ENCODE measurements at places on chromosomes 5 and 9.

- peak; percentile 69 for DNase-seq
Measured at GRCh38 chr9:98887918-98888510, 55.7 kb upstream of the COL15A1 start.

- peak; percentile 96 for DNase-seq
Measured at GRCh38 chr5:65032250-65032649, 263.5 kb downstream of the CWC27 start.

DNA sequence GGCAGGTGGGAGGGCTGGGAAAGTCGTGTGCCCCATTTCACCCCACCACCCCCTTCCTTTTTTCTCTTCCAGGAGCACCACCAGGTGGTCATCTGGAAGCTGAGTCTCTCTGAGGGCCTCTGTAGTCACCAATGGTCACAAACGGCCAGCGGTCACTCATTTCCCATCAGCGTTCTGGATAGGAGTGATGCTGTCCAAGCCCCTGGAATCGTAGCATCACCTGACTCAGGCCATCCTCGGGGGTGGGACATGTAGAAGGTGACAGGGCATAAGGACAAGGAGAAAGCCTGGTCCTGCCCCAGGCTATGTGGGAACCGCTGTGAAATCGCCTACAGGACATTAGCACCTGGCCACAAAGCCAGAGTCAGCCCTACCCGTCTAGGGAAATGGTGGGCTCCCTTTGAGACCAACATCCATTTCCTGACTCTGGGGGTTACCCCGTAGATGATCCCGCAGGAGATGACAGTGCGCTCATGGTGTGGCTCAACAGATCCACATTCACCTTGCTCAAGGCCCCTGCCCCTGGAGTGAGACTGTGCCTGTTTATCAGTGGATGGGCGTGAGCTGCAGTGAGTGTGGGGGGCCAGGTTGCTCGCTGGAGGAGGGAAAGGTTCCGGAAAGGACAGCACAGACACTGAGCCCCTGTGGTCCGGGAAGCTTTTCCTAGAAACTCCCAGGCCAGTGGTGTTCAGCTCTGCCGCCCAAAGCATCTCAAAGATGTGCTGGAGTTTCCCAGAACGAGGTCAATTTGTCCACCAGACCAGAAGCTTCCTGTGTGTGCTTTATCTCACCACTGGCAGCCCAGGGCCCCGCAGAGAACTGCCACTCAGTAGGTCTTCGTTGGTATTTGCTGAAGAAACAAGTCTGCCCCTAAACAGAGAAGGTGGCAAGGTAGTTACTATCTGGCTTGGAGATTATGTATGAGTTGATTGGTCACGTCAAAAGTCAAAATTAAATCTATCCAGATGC lies 61.1 kb upstream of the UNC5A start:
- DNase-seq = no peak

- DNase-seq = no peak
Measured at GRCh38 chr9:119137479-119137878, 231.8 kb downstream of the BRINP1 start.

- DNase-seq = no peak
Measured at GRCh38 chr5:161094411-161094810, 242.4 kb upstream of the ATP10B start.

DNA sequence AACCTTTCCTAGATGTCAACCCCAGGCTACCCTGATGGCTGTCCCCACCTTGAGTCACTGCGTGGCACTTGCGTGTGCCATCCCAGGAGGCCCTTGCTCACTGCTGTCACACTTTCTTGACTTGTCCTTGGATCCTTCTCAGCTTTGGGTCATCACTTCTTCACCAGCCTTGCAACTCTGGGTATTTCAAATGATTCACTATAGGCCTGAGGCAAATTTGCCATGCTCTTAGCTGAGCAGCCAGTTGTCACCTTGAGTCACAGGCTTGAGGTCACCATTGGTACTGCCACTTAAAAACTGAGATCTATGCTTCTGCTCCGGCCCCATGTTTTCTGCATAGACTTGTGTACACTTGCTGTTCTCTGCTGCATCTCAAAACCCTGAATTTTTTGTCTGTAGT lies 84.7 kb downstream of the BASP1 start:
- DNase-seq = peak; percentile 29

DNA sequence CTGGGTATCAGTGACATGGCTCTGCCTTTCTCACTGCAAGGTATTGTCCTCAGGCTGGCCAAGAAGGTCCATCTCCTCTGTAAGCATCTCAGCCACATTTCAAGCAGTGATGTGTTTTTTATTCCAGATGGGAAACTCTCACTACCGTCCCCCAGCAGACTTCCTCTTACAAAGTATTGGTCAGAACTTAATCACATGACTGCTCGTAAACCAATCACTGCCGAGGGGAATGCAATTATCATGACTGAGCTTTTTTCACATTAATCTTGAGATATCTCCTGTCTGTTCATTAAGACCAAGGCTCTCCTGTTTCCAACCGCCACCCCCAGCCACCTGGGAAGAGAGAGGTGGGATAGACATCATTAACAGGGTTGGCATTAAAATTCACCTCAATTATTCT lies 76.4 kb downstream of the BNC2 start:
- no peak for DNase-seq

- no peak for DNase-seq
Measured at GRCh38 chr9:76115396-76115795, 224.9 kb downstream of the PCSK5 start.

GRCh38 chr9:16417161-16417560 lies 453.3 kb downstream of the BNC2 start:
- DNase-seq = peak; percentile 86

- no peak for DNase-seq
Measured at GRCh38 chr5:116930616-116931015, 356.0 kb upstream of the SEMA6A start.

GRCh38 chr5:33684496-33685159 lies 207.2 kb downstream of the ADAMTS12 start:
- no peak for DNase-seq

GRCh38 chr5:392431-392988 lies 50.5 kb upstream of the EXOC3 start:
- peak; percentile 68 for DNase-seq

GRCh38 chr9:104682642-104683041 lies 11.7 kb upstream of the OR13D1 start:
- peak; percentile 60 for DNase-seq

- no peak for DNase-seq
Measured at GRCh38 chr5:81609810-81610375, 141.0 kb downstream of the SSBP2 start.

GRCh38 chr9:21708856-21709255 lies 93.6 kb upstream of the MTAP start:
- peak; percentile 16 for DNase-seq

- DNase-seq = no peak
Measured at GRCh38 chr5:180460834-180461233, 33.3 kb upstream of the CNOT6 start.

- DNase-seq = no peak
Measured at GRCh38 chr5:149628221-149628620, 46.9 kb downstream of the ARHGEF37 start.

GRCh38 chr9:133991964-133992779 lies at the start of gene VAV2:
TSS of gene VAV2 (minus strand) at chr9:133992324. CDS start at chr9:133992278, 46 bp downstream.
- DNase-seq = peak; percentile 79

GRCh38 chr9:89036383-89036782 lies 45.1 kb downstream of the S1PR3 start:
- peak; percentile 58 for DNase-seq

GRCh38 chr9:73841018-73841417 lies 656.1 kb upstream of the RORB start:
- DNase-seq = no peak

GRCh38 chr9:15512204-15512603 lies 1.4 kb upstream of the PSIP1 start:
- no peak for DNase-seq

DNA sequence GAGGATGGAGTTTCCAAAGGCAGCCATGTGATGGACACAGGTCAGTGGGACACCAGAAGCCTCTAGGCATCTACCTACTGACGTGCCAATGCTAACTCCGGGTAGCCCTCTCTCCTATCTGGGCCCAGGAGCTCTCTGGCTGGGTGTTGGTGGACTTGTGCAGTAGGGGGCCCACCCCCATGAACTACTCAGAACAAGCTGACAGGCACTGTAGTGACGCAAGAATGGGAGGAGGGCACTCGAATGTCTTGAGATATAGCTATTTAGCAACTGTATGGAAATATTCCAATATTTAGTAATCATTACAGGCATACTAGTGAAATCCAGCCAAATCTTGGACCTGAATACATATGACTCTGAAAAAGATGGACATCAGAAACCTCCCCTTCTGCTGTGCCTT lies 5.7 kb upstream of the DOCK2 start:
- DNase-seq = no peak

GRCh38 chr5:157180374-157181264 lies at the start of gene ITK:
TSS of gene ITK (plus strand) at chr5:157180840. CDS start at chr5:157180978, 138 bp downstream.
- DNase-seq = no peak

DNA sequence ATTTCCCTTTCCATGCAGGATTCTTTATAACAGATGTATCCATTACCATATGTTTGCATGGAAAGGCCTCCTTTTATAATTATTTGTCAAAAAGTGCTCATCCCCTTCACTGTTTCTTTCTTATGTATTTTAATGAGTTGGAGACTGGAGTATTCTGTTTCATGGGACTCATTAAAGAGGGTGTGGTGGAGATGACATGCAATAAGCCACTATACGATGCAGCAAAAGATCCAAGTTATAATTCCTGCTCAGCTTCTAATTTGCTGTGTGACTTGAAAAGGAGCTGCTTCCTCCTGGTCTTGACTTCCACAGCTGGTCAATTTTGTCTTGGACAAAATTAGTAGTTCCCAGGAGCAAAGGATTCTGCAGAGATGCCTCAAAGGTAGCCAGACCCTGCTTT lies 13.9 kb downstream of the SGCD start:
- no peak for DNase-seq

GRCh38 chr9:73613092-73613701 lies 461.5 kb downstream of the ANXA1 start:
- DNase-seq = peak; percentile 3

- no peak for DNase-seq
Measured at GRCh38 chr5:135952683-135953082, 2.1 kb downstream of the LECT2 start.

- no peak for DNase-seq
Measured at GRCh38 chr5:181153814-181154213, 6.4 kb downstream of the OR2V2 start.

- no peak for DNase-seq
Measured at GRCh38 chr9:15461056-15461455, 38.4 kb downstream of the SNAPC3 start.

DNA sequence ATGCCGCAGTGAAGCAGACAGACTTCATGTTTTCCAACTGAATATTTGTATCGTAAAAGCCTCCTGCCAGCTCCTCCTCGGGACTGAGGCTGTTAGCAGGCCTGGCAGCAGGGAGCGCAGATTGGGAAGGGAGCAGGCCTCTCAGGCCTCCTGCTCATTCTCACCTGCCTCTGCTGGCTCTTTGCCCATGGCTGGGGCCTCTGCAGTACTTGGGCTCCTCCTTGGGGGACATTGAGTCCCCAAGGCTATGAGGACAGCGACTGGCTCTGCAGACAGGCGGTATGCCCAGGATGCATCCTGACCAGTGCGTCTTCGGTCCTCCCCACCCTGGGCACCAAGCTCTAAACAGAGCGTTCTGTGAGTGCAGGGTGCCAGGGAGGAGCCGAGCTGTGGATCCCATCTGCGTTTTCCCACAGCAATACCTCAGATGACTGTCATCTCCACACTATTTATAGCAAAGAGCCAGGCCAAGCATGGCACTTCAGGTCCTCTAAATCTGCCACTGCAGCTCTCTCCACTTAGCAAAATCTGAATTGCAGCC lies 38.7 kb downstream of the TSTD2 start:
- DNase-seq = no peak

DNA sequence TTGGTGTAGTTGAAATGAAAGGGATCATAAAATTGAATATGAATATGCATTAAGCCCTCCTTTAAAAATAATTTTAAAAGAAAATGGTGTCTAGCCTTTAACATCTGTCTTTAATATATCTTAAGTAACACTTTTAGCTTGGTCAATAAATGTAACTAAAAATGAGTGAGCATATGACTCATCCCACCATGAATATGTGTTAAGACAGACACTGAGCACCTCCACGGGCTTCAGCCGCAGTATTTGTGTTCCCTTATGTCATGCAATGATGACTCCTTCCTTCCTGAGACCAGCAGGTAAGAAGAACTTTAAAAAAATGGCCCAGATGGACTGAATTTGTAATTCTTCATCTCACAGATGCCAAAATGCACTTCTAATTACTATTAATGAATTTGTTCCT lies 563.2 kb downstream of the NR2F1-AS1 start:
- peak; percentile 74 for DNase-seq

GRCh38 chr5:118439831-118440230 lies 548.5 kb downstream of the DTWD2 start:
- DNase-seq = no peak

DNA sequence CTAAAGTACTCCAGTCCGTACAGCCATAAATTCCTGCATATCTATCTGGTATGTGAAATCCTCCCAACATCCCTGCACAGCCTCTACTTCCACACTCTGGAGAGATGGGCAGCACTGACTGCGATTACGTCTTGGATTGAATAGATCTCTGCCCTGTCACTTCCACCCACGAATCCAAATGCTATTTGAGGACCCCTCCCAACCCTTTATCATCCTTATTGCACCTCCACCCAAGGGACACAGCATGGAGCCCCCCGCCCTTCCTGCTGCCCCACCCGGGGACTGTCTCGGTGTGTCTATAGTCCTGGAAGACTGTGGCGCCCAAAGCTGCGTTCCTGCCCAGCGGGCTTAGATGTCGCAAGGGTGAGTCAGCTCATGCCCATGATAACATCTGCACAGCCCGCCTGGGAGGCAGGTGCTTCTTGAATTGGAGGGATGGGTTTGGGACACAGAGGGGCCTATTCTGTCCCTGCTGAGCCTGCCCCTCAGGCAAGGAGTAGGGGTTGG lies 105.7 kb upstream of the HAND1 start:
- DNase-seq = no peak

- no peak for DNase-seq
Measured at GRCh38 chr5:98753507-98753906, 20.0 kb upstream of the RGMB start.

DNA sequence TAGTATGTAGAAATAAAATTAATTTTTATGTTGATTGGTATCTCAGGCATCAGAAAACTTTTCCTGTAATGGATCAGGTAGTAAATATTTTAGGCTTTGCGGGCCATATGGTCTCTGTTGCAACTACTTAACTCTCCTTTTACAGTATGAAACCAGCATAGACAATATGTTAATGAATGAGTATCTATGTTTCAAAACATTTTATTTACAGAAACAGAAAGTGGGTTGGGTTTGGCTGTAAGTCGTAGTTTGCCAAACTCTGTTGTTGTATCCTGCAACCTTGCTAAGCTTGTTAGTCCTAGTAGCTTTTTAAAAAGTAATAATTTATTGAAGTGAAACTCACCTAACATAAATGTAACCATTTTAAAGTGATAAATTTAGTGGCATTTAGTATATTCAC lies 132.1 kb downstream of the NR3C1 start:
- no peak for DNase-seq

DNA sequence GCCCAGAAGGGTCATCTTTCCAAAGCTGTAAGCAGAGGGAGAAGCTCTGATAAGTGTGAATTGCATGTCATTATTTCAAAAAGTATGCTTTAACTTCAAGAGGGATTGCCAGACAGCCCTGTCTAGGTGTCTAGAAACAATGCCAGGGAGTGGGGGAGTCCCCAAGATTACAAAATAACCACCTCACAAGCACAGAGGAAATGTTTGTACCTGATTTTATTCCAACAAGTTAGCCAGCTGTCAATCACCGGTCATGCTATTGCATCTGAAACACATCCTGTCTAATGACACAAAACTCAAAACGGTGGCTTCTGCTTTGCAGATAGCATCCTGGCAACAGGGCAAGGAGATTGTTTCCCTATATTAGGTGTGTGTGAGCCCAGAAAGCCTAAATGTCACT lies 154.2 kb upstream of the WWC1 start:
- DNase-seq = no peak
